ENCODE measurements at places on chromosomes 6 and 20.

DNA sequence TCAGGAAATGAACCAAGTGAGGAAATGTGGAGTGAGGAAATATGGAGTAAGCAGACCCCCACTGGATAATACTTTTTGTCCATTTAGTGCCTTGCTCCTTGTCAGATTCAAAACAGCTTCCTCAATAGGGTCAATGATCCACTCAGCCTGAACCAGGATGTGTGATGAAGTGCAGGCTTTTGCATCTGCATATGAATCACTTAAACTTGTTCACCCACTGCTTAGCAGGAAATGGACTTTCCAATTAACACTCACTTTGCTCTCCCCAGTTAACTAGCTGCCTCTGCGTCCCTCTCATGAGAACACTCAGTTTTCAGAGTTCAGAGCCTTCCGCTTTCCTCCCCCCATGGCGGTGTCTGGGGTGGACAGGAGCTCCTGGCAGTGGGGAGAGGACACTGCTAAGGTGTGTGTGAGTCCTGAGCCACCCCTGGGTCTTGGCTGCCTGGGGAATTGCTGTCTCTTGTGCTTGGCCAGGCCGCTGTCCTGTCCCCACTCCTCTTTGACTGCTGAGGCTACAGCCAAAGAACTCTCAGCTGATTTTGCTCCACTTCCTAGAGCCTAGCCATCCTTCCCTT, 621.8 kb downstream of the CDH26 start:
- H3K27ac ChIP-seq: no peak overlapping the region
- H3K4me3 ChIP-seq: no peak overlapping the region
- no peaks in the 10 kb centered on the region for H3K27me3 ChIP-seq
- no peaks in the 10 kb centered on the region for H3K36me3 ChIP-seq
- no peak for DNase-seq

GRCh38 chr6:32816746-32817204, at the start of gene HLA-DOB:
TSS of gene HLA-DOB (minus strand) at chr6:32817002. CDS start at chr6:32816951, 51 bp downstream.
- H3K36me3 ChIP-seq: peaks cover 45% of the 10 kb centered on the region
- H3K4me1 ChIP-seq: peaks cover 16% of the 10 kb centered on the region
- no peak within 1 kb of the TSS for H3K27ac ChIP-seq
- no peaks in the 10 kb centered on the region for H3K27me3 ChIP-seq

GRCh38 chr20:57308451-57309271, 20.9 kb upstream of the SPO11 start:
- no peaks in the 10 kb centered on the region for H3K4me1 ChIP-seq
- H3K27me3 ChIP-seq: peaks cover 2% of the 10 kb centered on the region
- no peak overlapping the region for H3K27ac ChIP-seq
- DNase-seq: no peak
- no peak overlapping the region for H3K4me3 ChIP-seq
- no peaks in the 10 kb centered on the region for H3K36me3 ChIP-seq

DNA sequence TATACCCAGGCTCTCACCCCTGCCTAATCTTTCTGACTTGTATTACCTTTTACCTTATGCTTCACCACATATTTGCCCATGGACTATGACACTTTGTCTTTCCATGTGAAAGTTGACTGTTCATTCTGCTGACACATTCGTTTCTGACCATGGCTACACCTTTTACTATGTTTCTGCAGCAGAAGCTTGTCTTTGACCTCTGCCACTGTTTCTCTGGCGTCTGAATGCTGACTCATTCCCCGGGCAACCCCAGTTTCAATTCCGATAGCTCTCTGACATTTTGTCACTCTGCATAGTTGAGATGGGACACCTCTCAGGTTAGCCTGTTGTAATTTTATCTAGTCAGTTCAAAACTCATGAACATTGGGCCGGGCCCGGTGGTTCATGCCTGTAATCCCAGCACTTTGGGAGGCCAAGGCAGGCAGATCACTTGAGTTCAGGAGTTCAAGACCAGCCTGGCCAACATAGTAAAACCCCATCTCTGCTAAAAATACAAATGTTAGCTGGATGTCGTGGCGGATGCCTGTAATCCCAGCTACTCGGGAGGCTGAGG, 50.7 kb downstream of the SLC26A8 start:
- no peak for DNase-seq
- no peaks in the 10 kb centered on the region for H3K27me3 ChIP-seq
- no peak overlapping the region for H3K27ac ChIP-seq
- peaks cover 2% of the 10 kb centered on the region for H3K4me1 ChIP-seq

DNA sequence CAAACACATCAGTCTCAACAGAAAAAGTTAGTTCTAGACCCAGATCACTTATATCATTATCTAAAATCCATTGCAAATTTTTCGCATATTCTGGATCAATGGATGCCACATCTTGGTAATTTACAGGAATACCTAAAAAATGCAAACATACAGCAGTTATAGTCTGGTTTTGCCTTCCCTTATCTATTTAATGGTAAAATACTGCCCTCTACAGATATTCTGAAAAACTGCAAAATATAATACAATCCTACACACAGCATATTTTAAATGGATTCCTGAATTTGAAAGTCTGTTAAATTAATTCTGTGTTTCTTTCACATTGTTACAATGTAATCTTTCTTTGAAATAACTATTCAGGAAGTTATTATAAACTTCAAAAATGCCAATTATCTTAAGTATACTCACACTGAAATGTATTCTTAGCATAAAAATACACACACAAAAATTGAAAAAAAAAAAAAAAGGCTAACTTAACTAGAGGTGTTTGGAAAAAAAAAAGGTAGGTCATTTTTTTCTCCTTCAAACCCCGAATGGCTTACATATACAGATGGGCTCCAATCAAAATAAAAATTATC, 88.4 kb downstream of the HACE1 start:
- H3K4me3 ChIP-seq: no peak overlapping the region
- H3K4me1 ChIP-seq: peaks cover 6% of the 10 kb centered on the region
- no peak overlapping the region for H3K27ac ChIP-seq
- DNase-seq: no peak

DNA sequence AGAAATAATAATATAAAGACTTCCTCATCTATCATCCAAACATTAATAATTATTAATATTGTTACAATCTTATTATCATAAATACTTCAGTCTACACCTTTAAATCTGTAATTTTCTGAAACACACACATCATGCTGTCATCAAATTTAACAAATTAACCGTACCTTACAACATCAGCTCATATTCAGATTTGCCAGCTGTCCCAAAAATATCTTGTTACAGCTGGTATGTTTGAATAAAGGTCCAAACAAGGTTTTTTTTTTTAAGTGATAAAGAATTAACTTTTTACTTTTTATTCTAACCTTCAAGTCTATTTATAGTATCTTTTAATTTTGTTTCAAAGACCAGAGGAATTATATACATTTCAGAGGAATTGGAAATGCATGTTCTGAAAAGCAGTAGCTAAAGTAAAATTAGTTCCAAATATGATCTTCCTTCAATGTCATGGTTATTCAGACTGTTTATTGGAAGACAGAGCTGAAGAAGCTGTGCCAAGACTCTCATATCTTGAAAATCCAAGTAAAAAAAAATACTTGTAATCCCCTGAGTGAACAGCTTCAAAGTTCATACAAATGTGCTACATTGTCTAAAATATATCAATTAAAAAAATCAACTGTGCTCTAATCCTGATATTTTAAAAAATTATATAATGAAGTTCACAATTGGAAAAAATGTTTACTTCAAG, 161.7 kb upstream of the BMP5 start:
- no peak overlapping the region for H3K27ac ChIP-seq
- no peaks in the 10 kb centered on the region for H3K27me3 ChIP-seq
- no peaks in the 10 kb centered on the region for H3K4me1 ChIP-seq
- H3K4me3 ChIP-seq: no peak overlapping the region

GRCh38 chr6:80523531-80523997, 417.1 kb downstream of the BCKDHB start:
- no peak for DNase-seq

GRCh38 chr6:37979392-37980221, 160.1 kb downstream of the ZFAND3 start:
- peaks cover 20% of the 10 kb centered on the region for H3K4me1 ChIP-seq
- no peak overlapping the region for H3K4me3 ChIP-seq
- H3K27me3 ChIP-seq: no peaks in the 10 kb centered on the region

- DNase-seq: no peak
- H3K27me3 ChIP-seq: no peaks in the 10 kb centered on the region
- H3K36me3 ChIP-seq: peaks cover 34% of the 10 kb centered on the region
- H3K27ac ChIP-seq: no peak overlapping the region
- no peaks in the 10 kb centered on the region for H3K4me1 ChIP-seq
These were observed 106.5 kb downstream of the MMS22L start for GRCh38 chr6:97176468-97176867.

DNA sequence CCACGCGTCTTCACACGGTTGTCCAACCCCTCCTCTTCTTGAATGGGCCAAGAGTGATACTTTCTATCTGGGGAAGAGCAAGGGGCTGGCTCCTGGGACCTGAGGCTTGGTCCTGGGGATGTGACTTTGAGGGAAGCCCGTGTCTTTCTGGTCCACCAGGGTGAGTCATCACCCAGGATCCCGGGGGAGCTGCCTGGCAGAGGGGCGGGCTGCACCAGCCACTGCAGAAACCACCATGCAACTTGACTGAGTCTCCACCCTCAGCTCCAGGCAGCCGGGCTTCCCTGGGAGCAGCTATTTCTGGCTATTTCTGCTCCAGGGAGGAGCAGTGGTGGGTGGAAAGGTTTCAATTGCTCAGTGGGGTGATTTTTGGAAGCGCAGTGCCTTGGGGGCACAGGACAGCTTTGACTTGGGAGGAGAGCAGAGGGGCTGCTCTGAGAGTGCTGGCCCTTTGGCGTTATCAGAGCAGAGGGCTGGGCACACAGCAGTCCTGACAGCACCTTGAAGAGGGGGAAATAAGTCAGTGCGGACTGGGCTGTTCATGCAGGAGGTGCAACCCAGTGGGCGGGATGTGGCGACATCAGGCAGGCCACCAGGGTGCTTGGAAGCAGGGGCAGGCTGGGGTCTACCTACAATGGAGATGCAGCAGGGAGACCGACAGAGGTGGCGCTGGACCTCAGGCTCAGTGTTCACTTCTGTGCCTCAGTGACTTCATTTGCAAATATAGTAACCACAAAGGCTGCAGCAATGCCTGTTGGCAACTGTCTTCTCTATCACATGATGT, 45.1 kb upstream of the FAM83D start:
- peaks cover 72% of the 10 kb centered on the region for H3K4me1 ChIP-seq
- no peak overlapping the region for H3K4me3 ChIP-seq
- no peak for DNase-seq
- H3K27me3 ChIP-seq: no peaks in the 10 kb centered on the region
- peaks cover 45% of the 10 kb centered on the region for H3K36me3 ChIP-seq
- peak overlapping the region; percentile 60 for H3K27ac ChIP-seq

DNA sequence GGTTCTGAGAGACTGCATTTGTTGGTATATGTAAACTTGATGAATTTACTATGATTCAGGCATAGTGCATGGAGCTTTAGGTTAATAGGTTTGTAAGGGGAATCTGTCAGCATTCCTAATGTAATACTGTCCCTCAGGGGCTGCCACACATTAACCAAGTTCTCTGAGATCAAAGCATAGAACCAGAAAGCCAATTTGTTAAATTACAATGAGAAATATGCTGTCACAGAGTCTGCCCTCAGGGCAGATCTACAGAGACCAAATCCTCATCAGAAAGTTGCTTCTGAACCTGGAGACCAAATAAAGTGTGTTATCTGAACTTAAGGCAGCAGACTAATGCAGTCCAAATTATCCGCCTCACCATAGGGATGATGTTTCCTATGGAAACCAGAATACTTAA, 250.8 kb upstream of the HTR1E start:
- H3K4me1 ChIP-seq: no peaks in the 10 kb centered on the region
- no peak overlapping the region for H3K4me3 ChIP-seq
- no peak overlapping the region for H3K27ac ChIP-seq
- H3K27me3 ChIP-seq: no peaks in the 10 kb centered on the region
